Esophagus mucosa (tissue), 1 donor: ENCODE measurements at places on chromosomes 11 and 22. TPM values are rescaled to one million over a fixed set of nuclear protein-coding genes. Genes with fewer than 3 reads are reported as not detected.

DNA sequence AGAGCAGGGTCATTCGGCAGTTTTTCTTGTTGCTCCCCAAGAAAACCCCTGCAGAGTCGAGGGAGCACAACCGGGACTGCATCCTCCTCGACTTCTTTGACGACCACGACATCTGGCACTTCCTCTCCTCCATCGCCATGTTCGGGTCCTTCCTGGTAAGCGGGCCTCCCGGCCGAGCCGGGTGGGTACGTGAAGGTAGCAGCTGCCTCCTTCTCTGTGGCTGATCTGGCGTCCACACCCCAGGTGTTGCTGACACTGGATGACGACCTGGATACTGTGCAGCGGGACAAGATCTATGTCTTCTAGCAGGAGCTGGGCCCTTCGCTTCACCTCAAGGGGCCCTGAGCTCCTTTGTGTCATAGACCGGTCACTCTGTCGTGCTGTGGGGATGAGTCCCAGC lies 3.4 kb upstream of the TAGLN start:
- no peak for ATAC-seq

- no peak for ATAC-seq
Observed at GRCh38 chr11:116551576-116551975, 221.2 kb downstream of the BUD13 start.

DNA sequence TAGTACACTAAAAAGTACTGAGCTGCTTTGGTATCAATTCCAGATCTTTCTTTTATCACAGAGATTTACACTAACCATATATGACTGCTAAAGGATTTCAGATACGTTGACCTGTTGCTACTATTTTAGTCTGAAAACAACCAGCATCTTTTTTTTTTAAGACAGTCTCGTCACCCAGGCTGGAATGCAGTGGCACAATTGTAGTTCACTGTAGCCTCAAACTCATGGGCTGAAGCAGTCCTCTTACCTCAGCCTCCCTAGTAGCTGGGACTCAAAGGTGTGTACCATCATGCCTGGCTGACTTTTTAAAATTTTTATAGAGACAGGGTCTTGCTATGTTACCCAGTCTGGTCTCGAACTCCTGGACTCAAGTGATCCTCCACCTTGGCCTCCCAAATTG lies 24.2 kb upstream of the L3MBTL2 start:
- no peak for ATAC-seq

- no peak for ATAC-seq
Observed at GRCh38 chr11:81219661-81220060, 1514.0 kb downstream of the FAM181B start.

- ATAC-seq: no peak
Observed at GRCh38 chr22:24190596-24191208, 9.4 kb downstream of the SUSD2 start.

ZNRF3 gene
- total RNA-seq: 6.4 TPM

DNA sequence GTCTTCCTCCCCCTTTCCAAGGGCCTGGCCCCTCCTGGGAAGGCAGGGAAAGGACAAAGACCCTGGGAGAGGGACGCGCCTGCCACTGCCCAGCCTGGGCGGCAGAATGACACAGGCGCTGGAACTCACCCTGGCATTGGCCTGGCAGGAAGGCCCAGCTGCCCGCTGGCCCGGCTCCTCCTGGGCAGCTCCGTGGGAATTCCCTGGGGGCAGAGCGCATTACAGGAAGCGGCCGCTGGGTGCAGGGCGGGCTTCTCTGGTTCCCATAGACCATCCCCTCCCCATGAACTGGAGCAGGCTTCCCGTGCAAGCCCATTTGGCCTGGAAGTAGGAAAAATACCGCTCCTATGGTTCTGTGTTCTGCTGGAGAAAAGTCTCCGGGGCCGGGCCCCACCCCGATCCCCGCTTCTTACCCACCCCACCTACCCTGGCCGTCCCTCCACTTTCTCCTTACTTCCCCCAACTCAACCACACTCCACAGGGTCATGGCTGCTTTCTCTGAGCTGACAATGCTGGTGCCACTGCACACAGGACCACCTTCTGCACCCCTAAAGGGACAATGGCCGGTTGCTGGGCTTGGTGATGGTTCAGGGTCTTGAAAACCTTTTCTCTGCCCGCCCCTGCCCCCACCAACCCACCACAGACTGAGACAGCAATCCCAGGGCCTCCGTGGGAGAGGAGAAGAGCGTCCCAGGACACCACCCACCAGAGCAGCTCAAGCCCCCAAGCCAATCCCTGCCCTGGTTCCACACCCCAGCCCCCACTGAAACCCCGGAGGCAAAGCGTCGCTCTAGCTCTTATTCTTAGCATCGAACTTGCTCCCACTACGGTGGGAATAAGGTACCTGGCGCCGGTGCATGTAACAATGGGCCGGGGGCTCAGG lies 58.9 kb downstream of the LINC01488 start:
- no peak for ATAC-seq

DNA sequence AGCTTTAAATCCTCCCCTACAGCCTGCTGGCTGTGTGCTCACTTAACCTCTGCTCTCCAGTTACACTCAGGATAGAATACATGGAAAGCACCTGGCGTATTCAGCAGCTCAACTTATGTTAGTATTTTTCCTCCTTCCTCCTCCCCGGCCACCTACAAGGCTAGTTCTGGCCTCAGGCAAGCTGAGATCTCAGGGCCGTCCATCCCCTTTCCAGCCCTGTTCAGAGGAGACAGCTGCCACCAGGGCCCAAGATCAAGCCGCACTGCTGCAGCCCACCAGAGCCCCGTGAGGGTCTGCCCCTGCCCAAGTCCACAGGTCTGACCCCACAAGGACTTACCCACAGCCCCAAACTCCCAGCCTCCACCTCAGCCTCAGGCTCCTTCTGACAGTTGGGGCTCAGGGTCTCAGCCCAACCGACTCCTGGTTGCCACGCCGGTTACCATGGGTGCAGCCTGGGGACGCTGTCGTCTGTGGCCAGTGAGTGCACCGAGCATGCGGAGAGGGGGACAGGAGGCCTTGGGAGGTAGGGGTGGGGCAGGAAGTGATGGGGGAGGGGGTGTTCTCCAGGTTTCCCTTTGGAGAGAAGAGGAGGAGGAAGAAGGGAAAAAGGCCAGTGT lies at the start of gene C11orf16:
C11orf16 (minus strand) TSS at position 384 of the 617 bp plus-strand sequence. CDS start 639 bp downstream, outside the sequence.
- ATAC-seq: no peak

GRCh38 chr11:110497231-110497978 lies 67.7 kb downstream of the FDX1 start:
- ATAC-seq: no peak

DNA sequence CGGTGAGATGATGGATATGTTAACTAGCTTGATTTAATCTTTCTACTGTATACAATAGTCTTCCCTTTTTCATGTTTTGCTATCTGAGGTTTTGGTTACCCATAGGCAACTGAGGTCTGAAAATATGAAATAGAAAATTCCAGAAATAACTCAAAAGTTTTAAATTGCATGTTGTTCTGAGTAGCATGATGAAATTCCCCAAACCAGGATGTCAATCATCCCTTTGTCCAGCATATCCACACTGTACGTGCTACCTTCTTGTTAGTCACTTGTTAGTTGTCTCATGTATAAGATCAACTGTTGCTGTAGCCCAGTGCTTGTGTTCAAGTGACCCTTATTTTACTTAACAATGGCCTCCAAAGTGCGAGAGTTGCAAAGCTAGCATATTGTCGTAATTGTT lies 21.2 kb upstream of the OR10W1 start:
- no peak for ATAC-seq

STK33 gene
- total RNA-seq: 0.52 TPM

MRPL23 gene
- 44.4 TPM for total RNA-seq
